Stimulated activated CD8-positive, alpha-beta memory T cell treated with anti-CD3 and anti-CD28 coated beads, Interleukin-15, amount 100 ng/mL, for 4 hours (primary cell): ENCODE measurements at places on chromosomes 11 and 22.

- no peak for DNase-seq
Observed at GRCh38 chr11:121967131-121967704, 148.8 kb downstream of the BLID start.

DNA sequence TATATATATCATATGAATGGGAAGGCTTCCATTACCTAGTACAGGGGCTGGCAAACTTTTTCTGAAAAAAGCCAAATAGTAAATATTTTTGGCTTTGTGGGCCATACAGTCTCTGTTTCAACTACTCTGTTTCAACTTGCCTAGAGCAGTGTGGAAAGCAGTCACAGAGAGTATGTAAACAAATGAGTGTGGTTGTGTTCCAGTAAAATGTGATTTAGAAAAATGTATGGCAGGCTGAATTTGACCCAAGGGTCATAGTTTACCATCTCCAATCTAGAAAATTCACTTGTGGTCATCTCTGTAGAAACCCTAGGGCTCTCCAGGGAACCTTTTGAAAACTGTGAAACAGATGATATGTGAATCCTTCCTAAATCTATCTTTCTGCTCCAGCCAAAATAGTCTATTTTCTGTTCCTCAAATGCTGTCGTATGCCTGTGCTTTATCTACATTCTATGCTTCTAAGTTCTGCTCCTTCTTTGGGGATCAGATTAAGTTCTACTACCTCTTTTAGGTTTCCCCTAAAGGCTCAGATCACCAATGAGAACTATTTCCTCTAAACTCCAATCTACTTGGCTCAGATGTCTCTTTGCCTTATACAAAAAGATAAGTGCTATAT, 356.2 kb downstream of the METTL15 start:
- DNase-seq, result no peak

DNA sequence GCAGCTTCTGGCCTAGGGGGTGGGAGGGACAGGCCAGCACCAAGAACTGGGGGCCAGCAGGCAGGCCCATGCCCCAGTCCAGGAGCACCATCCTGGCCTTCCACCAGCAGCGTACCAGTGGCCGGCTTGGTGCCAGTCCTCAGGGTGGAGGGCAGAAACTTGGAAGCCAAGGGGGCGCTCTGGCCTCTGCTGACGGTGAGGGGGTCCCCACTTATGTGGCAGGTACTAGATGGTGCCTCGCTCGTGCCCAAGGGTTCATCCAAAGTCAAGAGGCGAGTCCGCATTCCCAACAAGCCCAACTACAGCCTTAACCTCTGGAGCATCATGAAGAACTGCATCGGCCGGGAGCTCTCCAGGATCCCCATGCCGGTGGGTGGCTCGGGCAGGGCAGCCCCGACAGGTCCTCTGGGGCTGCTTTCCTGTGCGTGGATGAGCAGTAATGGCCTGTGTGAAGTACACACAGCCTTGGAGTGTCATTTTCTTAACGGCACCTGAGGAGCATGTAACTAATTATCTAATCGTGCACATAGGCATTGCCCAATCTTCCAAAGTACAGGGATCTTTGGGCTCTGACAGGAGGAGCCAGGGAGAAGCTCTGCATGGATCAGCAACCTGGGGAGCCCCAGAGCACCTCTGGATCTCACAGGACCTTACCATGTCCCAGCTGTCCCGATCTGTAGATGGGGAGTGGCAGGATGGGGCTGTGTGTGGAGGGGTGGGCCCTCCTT, 79.1 kb downstream of the MORC2 start:
- DNase-seq, result no peak

DNA sequence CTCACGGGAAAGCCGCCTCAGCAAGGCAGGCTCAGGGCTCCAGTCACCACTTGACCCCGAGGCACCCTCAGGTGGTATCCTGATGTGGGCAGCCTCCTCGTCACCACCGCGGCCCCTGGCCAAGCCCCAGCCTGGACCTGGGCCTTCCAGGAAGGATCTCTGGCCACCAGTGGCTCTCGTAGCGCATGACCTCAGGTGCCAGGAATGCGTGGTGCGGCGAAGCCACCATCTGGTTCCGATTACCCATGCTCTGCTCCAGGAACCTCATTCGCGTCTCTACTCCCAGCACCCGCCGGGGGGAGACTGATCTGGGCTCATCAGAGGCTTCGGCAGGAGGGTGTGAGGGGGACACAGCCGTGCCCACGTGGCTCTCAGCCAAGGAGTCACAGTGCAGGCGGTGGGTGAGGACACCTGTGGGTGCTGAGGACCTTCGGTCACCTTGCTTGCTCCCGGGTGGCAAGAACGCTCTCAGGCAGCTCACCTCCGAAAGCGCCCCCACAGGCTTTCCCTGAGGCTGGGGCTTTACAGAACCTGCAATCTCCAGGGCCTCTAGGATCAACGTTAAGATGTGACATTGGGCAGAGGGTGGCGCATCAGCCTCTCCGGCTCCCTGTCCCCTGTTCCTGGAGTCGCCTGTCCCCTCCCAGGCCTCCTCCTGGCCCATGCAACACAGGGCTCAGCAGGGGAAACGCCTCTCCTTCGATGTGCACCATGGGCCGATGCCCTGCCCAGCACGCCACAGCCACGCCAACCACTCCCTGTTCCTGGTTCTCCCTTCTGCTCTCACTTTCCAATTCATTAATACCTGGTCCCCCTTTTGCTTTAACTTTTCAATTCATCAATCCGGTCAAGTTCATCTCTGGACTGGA, 39.0 kb downstream of the TBX1 start:
- DNase-seq, result no peak

GRCh38 chr11:26285608-26286007, 46.3 kb upstream of the ANO3 start:
- DNase-seq, result no peak

DNA sequence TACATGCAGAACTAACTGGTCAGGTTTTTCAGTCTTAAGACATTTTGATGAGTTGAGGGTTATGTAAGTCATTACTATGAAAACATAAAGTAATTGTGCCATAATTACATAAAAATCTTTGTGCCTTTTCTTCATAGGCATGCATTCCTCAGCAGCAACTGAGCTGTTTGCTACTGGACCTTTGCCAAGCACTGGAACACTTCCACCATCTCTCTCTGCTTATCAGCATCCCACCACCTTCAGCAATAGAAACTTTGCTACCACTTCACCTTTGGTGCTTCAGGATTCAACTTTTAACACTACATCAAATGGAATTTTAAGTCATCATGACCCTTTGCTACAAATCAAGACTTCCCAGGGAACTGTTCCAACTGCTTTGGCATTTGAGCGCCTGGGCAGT, 39.0 kb downstream of the QSER1 start:
- DNase-seq, result no peak

GRCh38 chr11:56706486-56706885, 7.6 kb downstream of the OR9G1 start:
- DNase-seq, result no peak

DNA sequence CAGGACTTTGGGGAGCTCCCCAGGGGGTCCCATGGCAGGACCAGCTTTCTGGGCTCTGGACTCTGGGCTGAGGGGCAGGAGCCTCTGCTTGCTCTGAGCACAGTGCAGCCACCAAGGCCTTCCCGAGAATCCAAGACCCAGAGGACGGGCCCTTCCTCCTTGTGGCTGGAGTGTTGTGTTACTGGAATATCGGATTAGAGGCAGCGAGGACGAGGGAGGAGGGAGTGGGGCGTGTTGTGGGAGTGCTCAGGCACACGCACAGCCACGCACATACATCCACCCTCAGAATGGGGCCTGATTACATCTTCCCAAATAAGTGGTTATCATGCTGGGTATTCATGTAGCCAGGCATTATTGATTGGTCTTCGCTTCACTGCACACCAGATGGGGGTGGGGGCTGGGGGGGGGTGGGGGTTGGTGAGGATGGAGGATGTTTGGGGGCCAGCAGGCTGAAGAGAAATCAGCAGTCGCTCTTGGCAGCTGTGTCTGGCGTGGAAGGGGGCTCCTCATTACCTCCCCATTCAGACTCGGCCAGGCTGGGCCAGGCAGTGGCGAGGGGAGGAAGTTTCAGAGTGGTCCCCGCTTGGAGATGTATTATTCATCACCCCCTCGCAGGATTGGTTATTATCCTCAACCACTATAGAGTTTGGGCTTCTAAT, 120.9 kb downstream of the ST3GAL4 start:
- DNase-seq, result no peak

DNA sequence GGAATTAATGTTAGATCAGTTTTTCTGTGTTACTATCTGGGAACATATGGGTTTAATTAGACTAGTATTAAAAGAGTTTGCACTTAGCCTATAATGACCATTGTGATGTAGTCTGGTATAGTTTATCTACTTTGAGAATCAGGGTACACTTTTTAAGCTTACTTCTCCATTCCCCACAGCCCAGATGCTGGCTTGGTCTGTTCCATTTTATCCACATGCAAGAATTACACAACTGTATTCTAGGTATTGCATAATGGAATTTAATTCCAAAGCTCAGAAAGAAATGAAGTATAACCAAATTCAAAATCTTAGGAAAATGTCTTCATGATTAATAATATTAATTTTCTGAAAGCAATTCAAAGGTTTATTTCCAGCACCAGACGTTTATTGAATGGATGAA, 122.2 kb upstream of the PDGFD start:
- no peak for DNase-seq

- DNase-seq, result no peak
Observed at GRCh38 chr22:44413211-44413610, 84.8 kb downstream of the RTL6 start.

DNA sequence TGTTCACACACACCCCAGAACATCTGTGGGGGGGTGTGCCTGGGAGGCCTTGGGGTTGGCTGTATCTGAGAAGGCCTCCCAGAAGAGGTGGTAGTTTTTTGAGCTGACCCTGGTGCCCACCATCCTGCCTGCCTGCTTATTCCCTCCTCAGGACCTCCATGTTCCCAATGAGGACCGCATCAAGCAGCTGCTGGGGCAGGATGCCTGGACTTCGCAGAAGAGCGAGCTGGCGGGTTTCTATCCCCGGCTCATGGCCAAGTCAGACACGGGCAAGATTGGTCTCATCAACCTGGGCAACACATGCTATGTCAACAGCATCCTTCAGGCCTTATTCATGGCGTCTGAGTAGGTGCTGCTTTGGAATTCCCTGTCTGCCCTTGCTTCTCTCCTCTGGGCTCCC, 17.0 kb downstream of the USP35 start:
- DNase-seq, result no peak

GRCh38 chr11:126385991-126386728, 30.7 kb downstream of the ST3GAL4 start:
- DNase-seq, result no peak

DNA sequence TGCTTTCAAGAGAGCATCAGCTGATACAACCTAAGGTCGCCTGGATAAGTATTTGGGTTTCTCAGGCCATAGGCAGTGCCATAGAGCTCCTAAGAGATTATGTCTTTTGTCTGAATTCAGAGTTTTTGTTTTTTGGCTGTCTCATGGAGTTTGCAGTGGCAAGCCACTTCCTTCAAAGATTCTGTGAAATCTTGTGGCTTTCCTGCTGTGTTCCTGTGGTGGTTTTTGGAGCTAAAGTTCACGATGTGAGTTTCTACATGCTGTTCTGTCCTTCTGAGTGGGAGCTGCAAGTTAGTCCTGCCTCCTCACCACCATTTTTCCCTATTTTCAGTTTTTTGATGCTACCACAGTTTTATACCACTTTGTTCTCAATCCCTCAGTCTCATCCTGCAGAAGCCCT, 111.4 kb downstream of the COMMD9 start:
- DNase-seq, result no peak

DNA sequence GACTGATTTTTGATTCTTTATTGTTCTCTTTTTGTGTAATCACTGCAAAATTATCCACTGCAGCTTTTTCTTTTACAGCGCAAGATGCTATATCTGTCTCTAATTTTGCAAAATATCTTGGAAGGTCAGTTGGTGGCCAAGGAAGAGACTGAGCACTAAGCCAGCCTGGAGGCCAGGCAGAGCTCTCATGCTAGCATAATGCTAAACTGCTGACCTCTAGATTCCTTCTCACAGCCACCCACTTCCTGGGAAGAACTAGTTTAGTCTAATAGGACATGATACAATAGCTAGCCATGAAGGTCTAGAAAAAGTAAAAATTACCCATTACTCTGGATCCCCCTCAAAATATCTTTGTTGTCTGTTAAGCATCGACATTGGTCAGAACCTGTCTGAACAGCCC, 227.2 kb upstream of the ARHGAP20 start:
- no peak for DNase-seq

DNA sequence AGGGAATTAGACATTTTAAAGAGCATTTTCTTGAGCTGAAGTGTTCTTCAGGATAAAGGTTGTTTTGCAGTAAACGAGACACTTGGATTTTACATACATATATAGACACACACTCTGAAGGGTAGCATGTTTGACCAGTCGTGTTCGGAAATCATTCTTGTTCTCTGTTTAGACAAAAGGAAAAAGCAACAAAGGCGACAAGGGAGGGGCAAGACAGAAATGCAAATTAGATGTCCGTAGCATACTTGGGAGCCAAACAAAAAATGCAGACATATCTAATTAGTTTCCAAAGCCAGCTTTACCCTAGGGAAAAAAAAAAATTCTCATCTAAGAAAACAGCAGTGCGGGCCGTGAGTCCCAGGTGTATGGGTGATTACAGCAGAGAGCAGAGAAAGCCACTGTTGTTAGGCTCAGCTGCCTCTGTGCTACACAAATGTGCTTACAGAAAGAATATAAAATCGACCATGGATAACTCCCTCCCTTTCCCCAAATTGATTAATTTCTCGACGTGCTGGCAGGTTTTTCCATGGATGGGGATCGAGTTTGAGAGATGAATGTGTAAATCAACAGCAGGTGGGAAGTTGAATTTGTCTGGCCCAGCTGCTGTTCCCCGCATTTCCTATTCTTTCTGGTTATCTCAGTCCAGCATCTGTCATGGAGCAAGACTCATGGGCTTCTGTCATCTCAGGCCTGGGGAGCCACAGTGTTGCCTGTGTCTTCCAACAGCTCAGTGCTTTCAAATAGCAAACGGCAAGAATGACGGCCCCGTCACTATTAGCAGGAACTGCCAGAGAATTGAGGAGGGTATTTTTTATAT, 176.5 kb upstream of the TTC12 start:
- DNase-seq, result no peak

DNA sequence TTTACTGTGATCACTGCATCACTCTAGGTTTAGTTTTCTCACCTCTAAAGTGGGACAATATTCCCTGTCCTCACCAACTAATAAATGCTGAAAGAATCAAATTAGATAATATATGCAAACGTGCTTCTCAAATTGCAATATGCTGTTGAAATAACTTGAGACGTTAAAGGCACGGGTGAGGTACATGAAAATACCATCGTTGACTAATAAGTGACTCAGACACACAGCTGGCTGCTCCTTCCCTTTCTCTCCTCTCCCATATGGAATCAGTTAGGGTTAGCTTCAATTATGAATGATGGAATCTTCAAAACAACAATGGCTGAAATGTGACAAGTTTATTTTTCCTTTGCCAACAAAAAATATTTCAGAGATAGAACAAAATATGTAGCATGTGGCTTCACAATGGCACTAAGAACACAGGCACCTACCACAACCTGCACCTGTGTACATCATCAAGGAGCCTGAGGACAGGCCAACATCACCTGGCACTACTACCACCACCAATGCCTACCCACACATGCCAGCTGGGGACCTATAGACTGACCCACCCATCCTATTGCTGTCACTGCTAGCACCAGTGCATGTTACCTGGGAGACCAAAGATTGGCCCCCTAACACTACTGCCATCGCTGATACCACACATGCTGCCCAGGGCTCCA, 13.7 kb downstream of the GDPD4 start:
- DNase-seq, result no peak
